ENCODE measurements at places on chromosomes 3 and 15.

DNA sequence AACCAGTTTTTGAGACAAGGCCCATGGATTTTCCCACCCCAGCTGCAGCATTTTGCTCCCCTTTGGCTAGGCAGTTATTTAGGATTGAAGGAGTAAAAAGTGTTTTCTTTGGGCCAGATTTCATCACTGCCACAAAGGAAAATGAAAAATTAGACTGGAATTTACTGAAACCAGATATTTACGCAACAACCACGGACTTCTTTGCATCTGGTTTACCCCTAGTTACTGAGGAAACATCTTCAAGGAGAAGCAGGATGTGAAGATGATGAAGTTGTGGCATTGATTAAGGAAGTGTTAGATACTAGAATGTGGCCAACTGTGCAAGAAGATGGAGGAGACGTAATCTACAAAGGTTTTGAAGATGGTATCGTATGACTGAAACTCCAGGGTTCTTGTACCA lies 165.2 kb upstream of the MYRIP start:
- no peak for DNase-seq

DNA sequence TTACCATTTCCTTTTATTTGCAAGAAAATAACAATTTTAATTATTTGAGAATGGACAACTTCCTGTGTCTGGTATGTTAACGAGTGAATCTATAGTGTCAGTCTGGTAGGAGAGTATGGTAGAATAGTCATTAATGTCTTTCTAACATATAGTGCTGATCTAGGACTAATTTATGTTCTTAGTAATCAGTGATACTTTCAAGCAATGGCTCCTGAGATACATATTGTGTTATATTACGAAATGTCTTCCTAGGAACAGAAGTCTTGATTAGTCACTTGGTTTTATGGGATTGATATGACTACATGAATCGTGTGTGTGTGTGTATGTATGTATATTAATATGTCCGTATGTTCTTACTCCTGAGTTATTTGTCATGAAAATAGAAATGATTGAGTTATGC lies 66.6 kb upstream of the PAQR5 start:
- no peak for DNase-seq

GRCh38 chr15:62888623-62889022 lies 153.9 kb upstream of the TPM1 start:
- DNase-seq = no peak

GRCh38 chr3:6806991-6807390 lies 53.9 kb upstream of the GRM7 start:
- no peak for DNase-seq

GRCh38 chr3:47571391-47572175 lies 7.1 kb downstream of the CSPG5 start:
- no peak for DNase-seq

- DNase-seq = no peak
These were observed 325.8 kb upstream of the CTNNB1 start for GRCh38 chr3:40873476-40873875.

DNA sequence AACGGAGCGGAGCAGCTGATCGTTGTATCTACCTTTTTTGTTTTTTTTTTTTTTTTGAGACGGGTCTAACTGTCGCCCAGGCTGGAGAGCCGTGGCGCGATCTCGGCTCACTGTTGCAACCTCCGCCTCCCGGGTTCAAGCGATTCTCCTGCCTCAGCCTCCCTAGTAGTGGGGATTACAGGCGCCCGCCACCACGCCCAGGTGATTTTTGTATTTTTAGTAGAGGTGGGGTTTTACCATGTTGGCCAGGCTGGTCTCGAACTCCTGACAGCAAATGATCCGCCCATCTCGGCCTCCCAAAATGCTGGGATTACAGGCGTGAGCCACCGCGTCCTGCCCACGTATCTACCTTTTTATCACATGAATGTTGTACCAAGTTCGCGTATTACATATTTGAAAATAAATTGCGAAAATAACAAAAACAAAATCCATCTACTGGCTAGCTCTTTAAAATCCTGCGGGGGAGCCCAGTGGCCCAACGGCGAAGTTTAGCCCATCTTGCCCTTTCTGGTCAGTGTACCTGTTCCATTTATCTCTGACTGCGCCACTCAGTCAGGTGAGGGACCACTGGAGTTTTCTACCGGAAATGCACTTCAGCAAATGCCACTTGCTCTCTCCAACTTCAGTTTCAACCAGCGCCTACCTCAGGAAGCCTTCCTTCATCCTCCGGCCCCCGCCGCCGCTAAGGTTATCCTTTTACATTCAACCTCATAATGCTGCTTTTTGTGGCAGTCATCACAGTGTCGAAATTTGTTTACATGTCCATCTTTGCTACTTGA lies 1.2 kb upstream of the EIF3J start:
- no peak for DNase-seq

- no peak for DNase-seq
These were observed 42.3 kb downstream of the ADCY5 start for GRCh38 chr3:123406598-123406997.

DNA sequence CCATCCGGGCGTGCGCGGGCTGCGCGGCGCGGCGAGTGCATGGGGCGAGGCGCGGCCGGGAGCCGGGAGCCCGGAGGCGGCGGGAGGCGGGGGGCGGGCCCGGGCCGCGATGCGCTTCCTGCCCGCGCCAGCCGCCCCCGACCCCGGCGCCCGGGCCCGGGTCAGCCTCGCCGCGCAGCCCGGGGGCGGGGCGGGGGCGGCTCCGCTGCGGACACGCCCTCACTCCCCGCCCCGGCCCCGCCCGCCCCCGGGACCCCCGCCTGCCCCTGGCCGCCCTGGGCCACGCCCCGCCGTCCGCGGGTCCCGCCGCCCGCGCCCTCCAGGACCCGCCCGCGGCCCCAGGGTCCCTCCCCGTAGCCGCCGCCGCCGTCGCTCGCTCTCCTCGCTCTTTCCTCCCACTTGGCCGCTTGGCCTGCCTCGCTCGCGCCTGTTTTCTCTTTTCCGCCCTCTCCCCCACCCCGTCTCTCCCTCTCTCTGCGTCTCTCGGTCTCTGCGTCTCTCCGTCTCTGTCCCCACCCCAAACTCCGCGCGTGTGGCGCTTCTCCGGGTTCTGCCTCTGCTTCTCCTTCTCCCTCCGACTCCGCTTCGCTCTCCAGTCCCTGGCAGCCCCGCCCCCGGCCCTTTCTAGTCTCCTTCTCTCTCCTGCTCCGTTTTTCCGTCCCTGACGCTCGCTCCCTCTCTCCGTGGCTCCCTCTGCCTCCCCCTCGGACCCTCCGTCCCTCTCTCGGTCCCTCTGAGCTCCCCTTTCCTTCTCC lies at the start of gene PLXND1:
PLXND1 (minus strand) TSS at position 41 of the 755 bp plus-strand sequence; CDS start at position 4, 37 bp downstream.
- no peak for DNase-seq

DNA sequence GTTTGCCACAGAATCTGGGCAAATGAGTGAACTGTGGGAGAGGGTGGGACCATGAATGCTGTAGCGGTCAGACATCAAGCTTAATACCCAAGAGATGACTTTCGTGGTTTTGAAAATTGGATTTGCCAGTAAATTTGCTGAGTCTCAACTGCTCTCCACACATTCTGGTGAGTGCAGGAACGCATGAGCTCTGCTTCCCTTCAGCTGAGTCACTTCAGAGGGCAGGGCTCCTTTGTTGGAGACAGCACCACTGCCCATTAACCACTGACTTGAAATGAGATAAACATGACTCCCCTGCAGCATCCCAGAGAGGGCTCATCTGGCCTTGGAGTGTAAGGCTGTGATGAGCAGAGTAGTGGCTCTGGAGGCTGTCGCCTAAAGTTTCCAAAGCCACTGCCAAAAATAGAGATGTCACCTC lies 22.6 kb downstream of the RARRES1 start:
- DNase-seq = no peak

GRCh38 chr15:41263891-41264351 lies 32.9 kb downstream of the CHP1 start:
- DNase-seq = no peak

Measured in activated CD8-positive, alpha-beta memory T cell treated with anti-CD3 and anti-CD28 coated beads for 4 hours (primary cell).